B cell (primary cell): ENCODE measurements at places on chromosomes 12 and 14. TPM values are rescaled to one million over a fixed set of nuclear protein-coding genes. Genes with fewer than 3 reads are reported as not detected.
A peak's percentile ranks its signal among the peaks of the same experiment; 100 is the strongest.

- no peaks in the 10 kb centered on the region for H3K27me3 ChIP-seq
- H3K4me1 ChIP-seq = no peaks in the 10 kb centered on the region
- H3K4me3 ChIP-seq = no peak overlapping the region
- H3K36me3 ChIP-seq = no peaks in the 10 kb centered on the region
- H3K27ac ChIP-seq = no peak overlapping the region
These were observed 11.7 kb upstream of the PTHLH start for GRCh38 chr12:27984275-27984674.

DNA sequence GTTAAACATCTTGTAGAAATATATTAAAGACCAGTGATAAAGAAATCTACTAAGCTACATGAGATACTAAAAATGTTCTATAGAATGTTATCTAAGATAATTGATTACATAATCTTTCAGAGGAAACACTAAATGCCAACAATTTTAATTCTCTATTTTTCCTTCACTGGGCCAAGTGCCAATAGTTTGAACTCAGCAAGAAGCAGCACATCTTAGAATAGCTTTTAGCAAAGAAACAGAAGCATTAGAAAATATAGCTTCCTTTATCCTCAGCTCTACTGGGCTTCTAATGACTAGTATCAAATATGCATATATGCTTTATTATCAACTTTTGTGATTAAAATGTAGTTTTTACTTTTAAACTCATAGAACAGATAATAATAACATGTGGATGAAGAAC lies 461.4 kb upstream of the USP15 start:
- no peaks in the 10 kb centered on the region for H3K27me3 ChIP-seq
- H3K27ac ChIP-seq = no peak overlapping the region
- no peaks in the 10 kb centered on the region for H3K4me1 ChIP-seq
- no peaks in the 10 kb centered on the region for H3K36me3 ChIP-seq
- H3K4me3 ChIP-seq = no peak overlapping the region

DNA sequence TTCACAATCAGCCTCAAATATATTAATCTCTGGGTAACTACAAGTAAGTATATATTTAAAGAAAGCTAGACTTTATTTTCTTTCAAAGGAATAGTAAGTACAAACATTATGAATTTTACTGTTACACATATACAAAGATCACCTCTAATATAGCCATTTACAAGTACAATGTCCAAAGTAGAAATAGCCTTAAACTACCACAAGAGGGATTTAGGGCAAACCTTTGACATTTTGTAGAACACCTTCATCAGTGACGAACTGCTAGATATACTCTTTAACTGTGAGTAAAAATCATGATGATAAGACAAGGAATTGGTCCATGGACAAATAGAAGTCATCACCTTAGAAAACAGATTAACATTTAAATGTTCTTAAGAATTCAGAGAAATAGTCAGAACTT lies 69.8 kb downstream of the CNTN1 start:
- H3K27ac ChIP-seq = no peak overlapping the region
- DNase-seq = no peak
- no peaks in the 10 kb centered on the region for H3K4me1 ChIP-seq
- no peaks in the 10 kb centered on the region for H3K27me3 ChIP-seq

DNA sequence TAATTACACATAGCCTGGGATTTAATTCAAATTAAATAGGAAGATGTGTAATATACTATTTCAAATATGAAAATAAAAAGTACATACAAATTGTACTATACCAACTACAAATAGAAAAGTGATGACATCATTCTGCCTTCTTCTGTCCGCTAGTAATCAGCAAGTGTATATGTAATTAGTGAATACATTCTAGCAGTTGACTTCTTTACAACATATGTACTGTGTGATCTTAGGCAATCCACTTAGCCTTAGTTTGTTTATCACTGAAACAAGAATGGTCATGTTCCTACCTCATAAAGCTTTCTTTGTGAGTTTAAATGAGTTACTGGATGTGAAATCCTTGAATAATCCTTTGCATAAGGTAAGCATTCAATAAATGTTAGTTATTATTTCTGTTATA lies 7.8 kb upstream of the LUM start:
- H3K4me3 ChIP-seq = no peak overlapping the region
- no peaks in the 10 kb centered on the region for H3K4me1 ChIP-seq
- H3K36me3 ChIP-seq = no peaks in the 10 kb centered on the region
- DNase-seq = no peak

The MMP19 gene
- 0.12 and 0.42 TPM in 2 replicates for total RNA-seq

The KRT74 gene
- total RNA-seq = not detected in 2 replicates

DNA sequence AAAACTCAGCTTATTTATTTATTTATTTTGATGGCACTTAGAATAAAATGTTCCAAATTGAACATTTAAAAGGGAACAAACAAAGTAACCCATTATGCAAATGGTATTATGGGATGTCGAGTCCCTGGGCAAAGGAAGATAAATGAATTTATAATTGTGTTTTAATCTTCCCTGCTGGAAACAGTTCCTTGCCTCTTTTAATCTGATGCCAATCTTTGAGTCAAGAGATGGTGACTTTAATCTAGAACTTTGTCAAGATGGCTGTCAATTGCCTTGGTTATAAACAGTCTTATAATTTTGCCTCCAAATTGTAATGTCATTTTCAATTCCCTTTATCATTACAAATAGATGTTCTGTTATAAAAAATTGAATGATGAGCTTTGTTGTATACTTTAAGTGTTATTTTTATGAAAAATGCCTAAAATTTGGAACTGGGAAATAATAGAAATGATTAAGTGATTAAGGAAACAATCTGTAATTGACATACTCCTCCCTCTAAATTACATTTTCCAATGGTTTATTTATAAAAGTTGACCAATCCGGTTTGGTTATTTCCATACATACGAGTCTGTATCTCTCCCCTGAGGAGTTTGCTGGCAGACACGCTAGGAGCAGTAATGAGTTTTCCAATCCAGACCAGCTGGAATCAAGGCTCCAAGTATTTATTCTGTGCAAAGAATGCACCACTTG lies 134.9 kb upstream of the FRMD6 start:
- no peaks in the 10 kb centered on the region for H3K4me1 ChIP-seq
- DNase-seq = no peak
- H3K27me3 ChIP-seq = no peaks in the 10 kb centered on the region
- no peak overlapping the region for H3K4me3 ChIP-seq
- no peaks in the 10 kb centered on the region for H3K36me3 ChIP-seq

GRCh38 chr12:27400856-27401354 lies 45.6 kb upstream of the SMCO2 start:
- DNase-seq = no peak
- no peaks in the 10 kb centered on the region for H3K27me3 ChIP-seq
- no peak overlapping the region for H3K27ac ChIP-seq
- no peaks in the 10 kb centered on the region for H3K36me3 ChIP-seq

DNA sequence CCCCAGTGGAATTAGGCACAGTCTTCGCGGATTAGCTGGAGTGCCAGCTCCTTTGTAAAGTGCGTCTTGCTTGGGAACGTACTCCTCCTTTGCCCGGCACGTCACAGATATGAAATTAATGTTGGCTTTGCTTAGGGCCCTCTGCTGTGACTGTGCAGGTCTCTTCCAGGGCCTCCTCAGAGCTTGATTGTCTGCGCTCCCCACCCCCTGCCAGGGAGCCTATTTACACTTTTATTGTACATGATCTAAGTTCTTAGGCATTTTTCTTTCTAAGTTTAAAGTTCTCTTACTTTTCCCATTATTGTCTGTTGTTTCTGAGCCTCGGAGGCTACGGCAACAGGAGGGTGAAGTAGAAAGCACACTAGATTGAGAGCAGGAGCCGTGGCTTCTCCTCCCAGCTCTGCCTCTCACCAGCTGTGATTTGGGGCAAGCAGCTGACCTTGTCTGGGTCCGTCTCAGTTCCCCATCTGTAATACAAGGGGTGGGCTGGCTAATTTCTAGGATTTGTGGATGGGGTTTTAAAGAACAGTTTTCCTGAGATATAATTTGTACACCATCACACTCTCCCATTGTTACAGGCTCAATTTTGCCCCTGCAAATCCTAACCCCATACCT lies 81.8 kb downstream of the TSPAN9 start:
- H3K27ac ChIP-seq = no peak overlapping the region
- H3K27me3 ChIP-seq = no peaks in the 10 kb centered on the region
- H3K4me1 ChIP-seq = no peaks in the 10 kb centered on the region
- no peak overlapping the region for H3K4me3 ChIP-seq
- H3K36me3 ChIP-seq = no peaks in the 10 kb centered on the region

DNA sequence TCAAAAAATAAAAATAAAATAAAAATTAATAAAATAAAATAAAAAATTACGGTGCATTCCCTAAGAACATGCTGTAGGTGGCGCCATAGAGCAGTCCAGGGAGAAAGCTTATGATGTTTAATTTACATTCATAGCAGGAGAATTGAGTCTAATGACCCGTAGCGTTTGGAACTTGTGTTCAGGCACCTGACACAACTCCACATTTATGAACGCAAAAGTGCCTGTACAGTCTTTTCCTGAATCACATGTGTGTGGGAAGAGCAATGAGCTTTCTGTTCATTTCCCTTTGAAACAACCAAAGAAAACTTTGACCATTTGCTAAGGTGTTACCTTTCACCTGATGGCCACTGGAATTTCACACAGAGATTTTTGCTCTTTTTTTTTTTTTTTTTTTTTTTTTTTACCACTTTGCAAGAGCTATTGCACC lies 60.6 kb upstream of the KCNA1 start:
- peak; percentile 61 for DNase-seq
- H3K36me3 ChIP-seq = no peaks in the 10 kb centered on the region
- no peaks in the 10 kb centered on the region for H3K4me1 ChIP-seq
- no peak overlapping the region for H3K4me3 ChIP-seq
- H3K27me3 ChIP-seq = no peaks in the 10 kb centered on the region

- no peaks in the 10 kb centered on the region for H3K36me3 ChIP-seq
- DNase-seq = no peak
- no peak overlapping the region for H3K27ac ChIP-seq
- no peaks in the 10 kb centered on the region for H3K4me1 ChIP-seq
- no peaks in the 10 kb centered on the region for H3K27me3 ChIP-seq
These were observed 1242.2 kb upstream of the TMEM132C start for GRCh38 chr12:127024791-127025190.

- H3K27ac ChIP-seq = no peak overlapping the region
- no peaks in the 10 kb centered on the region for H3K27me3 ChIP-seq
- H3K4me1 ChIP-seq = no peaks in the 10 kb centered on the region
- no peak overlapping the region for H3K4me3 ChIP-seq
- DNase-seq = no peak
- no peaks in the 10 kb centered on the region for H3K36me3 ChIP-seq
These were observed 38.3 kb downstream of the GALNT4 start for GRCh38 chr12:89486264-89486663.

The OTUB2 gene
- total RNA-seq = 0.17 and 0.19 TPM in 2 replicates

GRCh38 chr12:1171657-1172408 lies 180.8 kb downstream of the ERC1 start:
- no peaks in the 10 kb centered on the region for H3K36me3 ChIP-seq
- no peaks in the 10 kb centered on the region for H3K27me3 ChIP-seq
- no peak for DNase-seq
- H3K27ac ChIP-seq = no peak overlapping the region
- no peak overlapping the region for H3K4me3 ChIP-seq

The KCNK13 gene
- total RNA-seq = not detected in 2 replicates

The SRRM4 gene
- not detected in 2 replicates for total RNA-seq

GRCh38 chr12:214003-214741 lies at the start of gene SLC6A12:
SLC6A12 (minus strand) TSS chr12:214157; CDS start chr12:209986, 4,171 bp downstream.
- H3K4me1 ChIP-seq = peaks cover 3% of the 10 kb centered on the region
- peaks cover 9% of the 10 kb centered on the region for H3K27me3 ChIP-seq
- no peak for DNase-seq
- H3K4me3 ChIP-seq = no peak within 1 kb of the TSS

- H3K36me3 ChIP-seq = no peaks in the 10 kb centered on the region
- H3K27ac ChIP-seq = no peak overlapping the region
- H3K4me3 ChIP-seq = no peak overlapping the region
- no peaks in the 10 kb centered on the region for H3K27me3 ChIP-seq
- no peak for DNase-seq
These were observed 960.9 kb upstream of the FBXO33 start for GRCh38 chr14:40393143-40393542.

DNA sequence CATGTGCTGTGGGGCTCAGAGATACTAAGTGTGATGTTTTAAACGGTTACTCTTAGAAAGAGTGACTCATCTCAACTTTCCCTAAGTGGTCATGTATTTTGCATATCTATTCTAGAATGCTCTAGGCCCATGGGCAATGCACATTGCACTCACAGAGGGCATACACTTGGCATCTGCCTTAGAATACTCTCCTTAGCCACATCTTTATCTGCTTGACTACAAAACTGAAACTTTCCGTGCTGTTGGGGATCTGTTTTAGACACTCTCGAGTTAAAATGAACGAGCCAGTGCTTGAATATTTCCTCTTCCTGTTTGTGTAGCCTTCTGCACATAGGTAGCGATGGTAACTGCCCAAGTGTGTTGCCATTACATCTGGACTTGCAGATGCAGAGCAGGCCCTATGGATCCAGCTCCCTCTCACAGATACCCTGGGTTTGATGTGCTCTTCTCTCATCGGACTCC lies 180.5 kb downstream of the CAND1 start:
- peaks cover 22% of the 10 kb centered on the region for H3K4me1 ChIP-seq
- H3K27ac ChIP-seq = peak overlapping the region; percentile 52
- H3K36me3 ChIP-seq = no peaks in the 10 kb centered on the region
- peak; percentile 33 for DNase-seq
- no peaks in the 10 kb centered on the region for H3K27me3 ChIP-seq
